Activated CD4-positive, CD25-positive, alpha-beta regulatory T cell (primary cell): ENCODE measurements at places on chromosomes 7 and 10.

- DNase-seq: no peak
Measured at GRCh38 chr7:31028417-31028992, 23.6 kb upstream of the ADCYAP1R1 start.

DNA sequence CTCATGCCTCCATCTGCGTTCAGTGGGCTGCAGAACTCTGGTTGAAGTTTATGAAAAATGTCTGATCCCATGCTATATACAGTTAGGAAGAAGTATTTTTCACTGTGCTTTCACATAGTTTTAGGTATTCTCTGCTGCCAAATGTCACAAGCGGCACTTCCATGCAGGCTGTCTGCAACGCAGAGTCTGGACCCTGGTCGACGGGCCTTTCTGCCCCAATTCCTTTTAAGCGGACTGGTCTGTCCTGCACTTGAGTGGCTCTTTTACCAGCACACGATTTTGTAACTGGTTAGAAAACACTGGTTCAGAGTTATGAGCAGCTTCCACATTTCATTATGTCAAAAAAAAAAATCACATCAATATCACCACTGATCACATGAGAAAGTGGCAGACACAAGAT lies 143.0 kb downstream of the DIP2C start:
- no peak for DNase-seq

DNA sequence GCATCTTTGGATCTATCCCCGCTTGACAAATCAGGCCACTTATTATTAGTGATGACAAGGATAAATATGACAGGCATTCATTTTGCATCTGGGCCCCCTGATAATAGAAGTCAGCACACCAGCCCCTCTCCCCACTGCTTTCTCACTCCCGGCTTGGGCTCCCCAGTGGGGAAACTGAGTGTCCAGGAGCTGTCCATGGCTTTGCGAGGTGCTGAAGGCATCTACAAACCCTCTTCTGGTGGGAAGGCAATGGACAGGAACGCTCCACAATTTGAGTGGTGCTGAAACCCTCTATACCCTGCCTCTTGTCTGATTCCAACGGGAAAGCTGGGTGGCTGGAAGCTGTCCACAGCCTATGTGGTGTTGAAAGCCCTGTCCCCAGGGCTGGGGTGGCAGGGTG lies 61.7 kb upstream of the PCBD1 start:
- no peak for DNase-seq

DNA sequence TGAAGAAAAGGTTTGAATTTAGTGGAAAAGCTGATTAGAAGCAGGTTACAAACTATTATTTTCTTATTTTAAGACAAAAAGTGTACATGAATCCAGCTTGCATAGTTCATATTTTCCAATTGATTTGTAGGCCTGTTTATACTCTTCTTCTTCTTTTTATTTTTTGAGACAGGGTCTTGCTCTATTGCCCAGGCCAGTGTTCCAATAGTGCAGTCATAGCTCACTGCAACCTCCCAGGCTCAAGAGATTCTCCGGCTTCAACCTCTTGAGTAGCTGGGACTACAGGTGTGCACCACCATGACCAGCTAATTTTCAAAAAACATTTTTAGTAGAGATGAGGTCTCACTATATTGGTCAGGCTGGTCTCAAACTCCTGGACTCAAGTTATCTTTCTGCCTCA lies 45.0 kb downstream of the ARL4A start:
- no peak for DNase-seq

GRCh38 chr7:135463908-135464307 lies 46.0 kb downstream of the CNOT4 start:
- no peak for DNase-seq
